Articular chondrocyte of knee joint (primary cell): ENCODE measurements at places on chromosomes 2 and 18. TPM values are rescaled to one million over a fixed set of nuclear protein-coding genes. Genes with fewer than 3 reads are reported as not detected.

Gene BCL11A
- 0.78 and 1.2 TPM in 2 replicates for total RNA-seq

Gene PLEKHM3
- total RNA-seq = 16.8 and 17.5 TPM in 2 replicates

Gene ADI1
- total RNA-seq = 68.2 and 69.4 TPM in 2 replicates

Gene DUSP11
- total RNA-seq = 42.7 and 51.2 TPM in 2 replicates

Gene MAP3K19
- total RNA-seq = not detected in 2 replicates

Gene UGT1A6
- total RNA-seq = not detected in 2 replicates

Gene CD302
- total RNA-seq = 24.0 and 28.5 TPM in 2 replicates

Gene TEX44
- not detected in 2 replicates for total RNA-seq

Gene RGPD6
- total RNA-seq = 47.3 and 51.1 TPM in 2 replicates

Gene STARD6
- 1.2 TPM in 1 of 2 replicates, not detected in the other for total RNA-seq

Gene MSTN
- total RNA-seq = 0.13 and 0.32 TPM in 2 replicates

Gene NOSTRIN
- 1.4 and 1.5 TPM in 2 replicates for total RNA-seq

Gene TUBA4B
- total RNA-seq = not detected in 2 replicates

Gene SGPP2
- not detected in 2 replicates for total RNA-seq

Gene SCG2
- 5.4 and 6.8 TPM in 2 replicates for total RNA-seq

Gene RBKS
- 5.4 and 6.3 TPM in 2 replicates for total RNA-seq

Gene SPAST
- total RNA-seq = 28.0 and 30.2 TPM in 2 replicates

Gene GREB1
- 0.26 and 0.43 TPM in 2 replicates for total RNA-seq

Gene CCDC178
- total RNA-seq = not detected in 2 replicates

Gene WDCP
- total RNA-seq = 10.1 and 14.8 TPM in 2 replicates

Gene GULP1
- total RNA-seq = 114 and 121 TPM in 2 replicates

Gene DYNAP
- total RNA-seq = not detected in 2 replicates

Gene ANKRD39
- total RNA-seq = 5.2 and 5.9 TPM in 2 replicates

Gene IL36G
- total RNA-seq = not detected in 2 replicates

Gene ONECUT2
- under 0.01 TPM in 2 replicates for total RNA-seq

Gene C2orf80
- total RNA-seq = not detected in 2 replicates

Gene ARHGAP25
- 0.39 and 0.43 TPM in 2 replicates for total RNA-seq
